ENCODE measurements at places on chromosomes 7 and 10. TPM values are rescaled to one million over a fixed set of nuclear protein-coding genes. Genes with fewer than 3 reads are reported as not detected.

DNA sequence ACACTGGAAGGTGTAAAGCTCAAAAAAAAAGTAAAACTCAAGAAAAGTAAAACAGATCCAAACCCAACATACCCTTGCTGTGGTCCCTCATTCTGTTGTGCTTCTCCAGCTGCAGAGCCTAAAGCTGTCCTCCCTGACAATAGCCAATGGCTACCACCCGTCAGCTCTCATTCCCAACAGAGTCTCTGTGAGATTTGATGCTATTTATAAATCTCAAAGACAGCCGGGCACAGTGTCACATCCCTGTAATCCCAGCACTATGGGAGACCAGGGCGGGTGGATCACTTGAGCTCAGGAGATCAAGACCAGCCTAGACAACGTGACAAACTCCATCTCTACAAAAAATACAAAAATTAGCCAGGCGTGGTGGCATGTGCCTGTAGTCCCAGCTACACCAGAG lies 116.0 kb downstream of the KMT2E start:
- DNase-seq = no peak

- DNase-seq = no peak
Observed at GRCh38 chr7:68816491-68816890, 781.8 kb upstream of the AUTS2 start.

DNA sequence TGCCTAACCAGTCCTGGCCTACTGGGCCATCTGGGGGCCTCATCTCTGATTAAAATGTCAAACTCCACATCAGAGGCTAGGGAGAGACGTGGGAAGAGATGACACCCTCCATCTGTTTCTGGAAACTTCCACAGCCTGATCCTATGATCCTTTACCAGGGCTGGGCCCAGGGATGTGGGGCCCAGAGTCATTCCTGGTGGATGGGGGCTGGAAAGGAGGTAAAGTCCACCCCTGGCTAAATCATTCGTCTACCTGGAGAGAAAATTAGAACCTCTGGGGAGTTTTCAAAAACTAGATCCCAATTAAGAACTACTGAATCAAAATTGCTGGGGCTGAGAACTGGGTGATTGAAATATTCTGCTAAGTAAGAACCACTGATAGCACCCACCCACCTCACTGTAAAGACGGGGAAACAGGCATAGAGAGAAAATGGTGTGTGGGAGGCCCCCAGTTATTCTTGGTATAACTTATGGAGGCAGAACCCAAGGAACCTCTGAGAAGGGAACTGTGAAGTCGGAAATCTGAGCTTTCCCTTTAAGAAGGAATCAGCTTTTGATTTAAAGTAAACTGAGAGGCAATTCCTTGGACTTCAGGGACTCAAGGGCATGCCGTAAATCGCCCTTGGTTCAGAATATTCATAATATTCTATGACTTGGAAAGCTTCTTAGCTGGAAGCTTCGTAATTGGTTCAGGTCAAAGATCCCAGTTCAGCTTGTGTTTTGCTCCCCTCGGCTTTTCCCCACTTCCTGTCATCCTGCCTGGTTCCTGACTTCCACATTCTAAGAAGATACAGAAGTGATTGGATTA lies 53.1 kb downstream of the PRKAG2 start:
- no peak for DNase-seq

The RNF32 gene
- total RNA-seq = 0.89 TPM

The ADGRA1 gene
- 0.10 TPM for total RNA-seq

Data from skin of body (tissue), 3 donors.